ENCODE measurements at places on chromosomes 12 and 14.

DNA sequence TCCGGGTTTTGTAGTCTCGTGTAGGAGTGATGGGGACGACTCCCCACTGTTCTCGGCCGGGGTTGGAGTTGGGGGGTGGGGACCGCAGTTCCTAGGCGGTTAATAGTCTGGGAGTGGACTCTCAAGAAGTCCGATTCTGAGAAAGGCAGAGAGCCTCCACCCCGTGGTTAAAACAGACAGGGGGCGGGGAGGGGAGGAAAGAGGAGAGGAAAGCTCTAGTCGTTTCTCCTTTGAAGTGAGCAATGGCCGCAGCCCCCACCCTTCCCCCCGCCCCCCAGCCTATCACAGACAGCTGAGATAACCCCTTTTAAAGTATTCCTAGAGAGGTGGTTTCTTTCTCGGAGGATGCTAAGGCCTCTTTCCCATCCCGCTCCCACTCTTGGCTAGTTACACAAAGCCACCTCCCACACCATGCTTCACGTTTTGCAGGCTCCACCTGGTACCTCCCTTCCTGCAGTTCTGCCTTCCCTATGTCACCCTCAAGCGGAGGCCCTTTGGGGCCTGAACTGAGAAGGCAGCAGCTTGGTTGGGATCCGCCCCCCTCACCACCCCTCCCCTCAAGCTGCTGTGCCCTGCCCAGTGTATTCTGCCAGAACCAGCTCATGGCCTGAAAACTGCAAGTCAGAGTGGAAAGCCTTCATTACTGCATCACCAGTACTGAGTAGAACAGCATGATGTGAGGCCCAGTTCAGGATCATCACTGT is 853 bp downstream of the USP5 start:
- no peak for DNase-seq

- no peak for DNase-seq
Observed at GRCh38 chr14:88825078-88825458, 617 bp downstream of the TTC8 start.

GRCh38 chr12:20004952-20005351 is 363.4 kb upstream of the PDE3A start:
- no peak for DNase-seq

DNA sequence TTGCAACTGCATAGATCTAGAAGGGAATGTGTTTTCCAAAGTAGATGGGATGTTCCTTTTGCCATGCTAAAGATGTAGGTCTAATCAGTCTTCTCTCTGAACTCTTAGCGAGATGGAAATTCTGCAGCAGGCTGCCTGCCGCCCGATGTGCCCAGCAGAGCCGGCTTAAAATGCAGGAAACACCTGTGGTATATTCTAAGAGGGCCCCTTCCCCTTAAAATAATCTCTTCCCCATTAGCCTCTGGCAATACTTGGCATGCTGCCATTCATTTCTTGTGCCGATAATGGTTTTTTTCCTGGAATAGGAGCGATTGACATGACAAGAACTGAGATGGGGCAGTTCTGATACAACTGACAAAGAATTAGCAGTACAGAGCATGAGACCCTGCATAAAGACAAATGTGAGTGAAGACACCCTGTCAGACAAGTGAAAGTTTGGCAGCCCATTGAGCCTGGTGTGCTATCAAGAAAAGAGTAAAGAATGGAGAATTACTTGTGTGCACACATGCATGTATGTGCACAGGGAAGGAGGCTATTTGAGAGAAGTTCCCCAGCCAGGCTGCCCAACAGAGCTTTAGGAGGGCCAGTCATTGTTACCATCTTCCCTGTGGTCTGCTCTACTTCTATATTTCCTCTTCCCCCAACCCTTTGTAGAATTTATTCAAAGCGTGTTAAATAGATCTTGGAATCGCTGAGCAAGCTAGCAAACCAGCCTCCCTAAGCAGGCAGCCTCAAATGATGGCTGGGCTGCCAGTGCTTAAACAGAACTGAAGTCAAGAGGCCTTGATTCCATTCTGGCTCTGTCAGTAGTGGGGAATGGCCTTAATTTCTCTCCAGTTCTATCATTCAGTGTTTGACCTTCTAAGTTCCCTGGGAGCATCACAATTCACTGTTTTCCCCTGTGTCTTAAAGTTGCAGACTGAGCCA is 29.6 kb upstream of the NTF3 start:
- no peak for DNase-seq

DNA sequence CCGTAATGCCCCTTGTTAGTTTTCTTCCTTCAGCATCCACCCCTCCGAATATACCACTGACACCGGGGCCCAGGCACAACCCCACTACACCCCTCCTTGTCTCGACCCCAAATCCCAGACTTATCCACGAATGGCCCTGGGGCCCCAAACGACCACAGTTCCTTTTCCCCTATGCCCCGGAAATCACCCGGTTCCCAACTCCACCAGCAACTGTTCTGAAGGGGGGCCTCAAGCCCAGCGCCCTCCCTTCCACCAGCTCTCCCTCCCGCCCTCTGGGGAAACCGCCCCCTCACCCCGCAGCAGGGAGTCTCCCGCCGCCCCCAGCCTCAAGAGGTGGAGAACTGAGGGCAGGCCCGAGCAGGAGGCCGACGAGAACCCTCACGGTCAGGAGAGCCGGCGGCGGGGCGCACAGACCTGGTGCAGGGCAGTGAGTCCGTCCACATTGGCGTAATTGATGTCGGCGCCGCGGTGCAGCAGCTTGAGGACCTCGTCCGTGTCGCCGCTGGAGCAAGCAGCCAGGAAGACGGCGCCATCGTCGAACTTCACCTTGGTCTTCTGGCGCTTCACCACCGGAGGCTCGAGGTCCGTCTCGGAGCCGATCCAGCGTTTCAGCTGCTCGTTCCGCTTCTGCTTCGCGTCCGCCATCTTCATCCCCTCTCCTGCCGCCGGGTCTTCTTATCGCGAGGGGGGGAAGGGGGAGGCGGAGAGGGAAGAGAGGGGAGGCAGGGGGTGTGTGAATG is 446 bp downstream of the PPP1R12A start:
- DNase-seq: peak; percentile 28

DNA sequence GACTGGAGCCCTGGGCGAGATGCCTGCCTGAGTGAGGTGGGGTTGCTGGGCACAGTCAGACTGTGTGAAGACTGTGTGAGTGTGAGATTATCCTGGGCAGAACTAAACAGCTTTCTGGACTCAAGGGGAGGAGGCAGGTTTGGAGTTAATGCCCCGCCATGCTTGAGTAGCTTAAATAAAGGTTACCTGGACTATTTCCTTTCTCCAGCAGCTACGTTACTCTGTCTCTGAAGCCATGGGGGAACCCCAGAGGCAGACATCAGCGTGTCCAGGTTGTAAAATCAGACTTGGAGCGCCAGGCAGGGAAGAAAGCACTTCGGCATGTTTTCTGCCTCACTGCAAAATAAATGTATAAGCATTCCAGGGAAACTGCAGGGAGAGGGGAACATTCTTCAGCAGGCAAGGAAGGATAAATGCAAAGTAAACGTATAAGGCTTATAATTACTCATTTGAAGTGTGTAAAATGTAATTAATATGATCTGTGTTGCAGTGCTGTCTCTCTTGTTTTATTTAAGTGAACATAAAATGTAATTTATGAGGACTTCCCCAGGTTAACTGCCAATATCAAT is 129.7 kb downstream of the CHST11 start:
- no peak for DNase-seq

DNA sequence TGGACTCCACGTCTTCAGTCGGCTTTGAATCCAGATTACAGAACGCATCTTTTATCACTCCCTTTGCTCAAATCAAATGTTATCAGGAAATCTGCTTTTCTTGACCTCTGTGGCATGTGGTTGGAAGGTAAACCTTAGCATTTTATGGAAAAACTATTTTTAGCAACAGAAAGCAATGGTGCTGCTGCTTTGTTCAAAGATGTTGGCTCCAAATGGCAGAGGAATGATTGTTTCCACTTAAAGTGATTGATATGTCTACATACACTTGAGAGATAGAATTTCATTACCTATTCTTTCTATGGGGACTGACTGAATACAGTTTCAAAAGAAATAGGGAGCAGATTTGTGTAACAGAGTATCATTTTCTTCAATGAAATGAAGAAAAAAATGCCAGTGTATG is 761.2 kb downstream of the NOVA1 start:
- no peak for DNase-seq

GRCh38 chr14:54739514-54739913 is 163.1 kb downstream of the GCH1 start:
- no peak for DNase-seq

GRCh38 chr14:71324767-71325272 is 417.6 kb downstream of the PCNX1 start:
- peak; percentile 16 for DNase-seq

DNA sequence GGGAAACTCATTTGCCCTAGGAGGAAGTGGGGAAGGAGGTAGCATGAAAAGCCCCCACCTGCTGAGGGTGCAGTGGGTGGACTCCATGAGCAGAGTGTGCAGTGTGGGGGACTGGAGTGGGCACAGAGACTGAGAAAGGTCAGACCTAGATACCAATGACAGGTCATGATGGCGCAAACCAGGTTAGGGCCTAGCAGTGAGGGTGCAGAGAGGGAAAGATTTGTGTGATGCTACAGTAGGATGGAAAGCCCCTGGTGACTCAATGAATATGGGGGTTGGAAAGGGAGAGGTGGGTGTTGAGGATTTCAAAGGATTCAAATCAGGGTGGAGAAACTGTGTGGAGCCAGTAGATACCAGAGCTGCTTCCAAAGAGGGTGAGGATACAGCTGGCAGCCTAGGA is 319.2 kb downstream of the DPF3 start:
- DNase-seq: no peak

GRCh38 chr14:30242744-30243143 is 315.1 kb upstream of the PRKD1 start:
- DNase-seq: no peak

GRCh38 chr12:98244136-98244535 is 271.3 kb upstream of the TMPO start:
- no peak for DNase-seq

DNA sequence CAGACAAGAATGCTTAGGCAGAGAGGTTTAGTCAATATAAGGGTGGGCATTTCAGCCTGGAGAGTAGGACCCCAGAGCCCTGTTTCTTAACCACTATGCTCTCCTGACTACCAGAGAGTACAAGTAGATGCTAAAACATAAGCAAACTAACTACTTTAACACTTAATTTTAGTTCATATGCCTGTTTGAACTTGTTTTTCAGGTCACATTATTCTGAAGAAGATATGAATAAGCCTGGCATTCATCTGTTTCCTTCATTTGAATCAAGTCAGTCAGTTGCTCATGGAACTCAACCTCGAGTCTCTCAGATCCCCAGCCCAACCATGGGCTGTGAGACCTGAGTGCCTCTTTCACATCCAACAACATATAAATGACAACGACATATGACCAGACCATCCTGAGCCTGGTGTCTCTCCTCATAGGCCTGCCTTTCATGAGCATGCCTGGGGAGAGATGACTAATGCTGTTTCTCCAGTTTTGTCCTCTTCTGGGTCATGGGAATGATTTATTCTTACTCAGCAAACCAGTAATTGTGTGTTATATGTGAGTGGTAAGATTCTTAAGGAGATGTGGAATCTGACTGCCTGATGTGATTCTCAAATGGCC is 251.1 kb upstream of the BTG1 start:
- no peak for DNase-seq

GRCh38 chr14:50542941-50543418 is 10.6 kb upstream of the MAP4K5 start:
- no peak for DNase-seq

DNA sequence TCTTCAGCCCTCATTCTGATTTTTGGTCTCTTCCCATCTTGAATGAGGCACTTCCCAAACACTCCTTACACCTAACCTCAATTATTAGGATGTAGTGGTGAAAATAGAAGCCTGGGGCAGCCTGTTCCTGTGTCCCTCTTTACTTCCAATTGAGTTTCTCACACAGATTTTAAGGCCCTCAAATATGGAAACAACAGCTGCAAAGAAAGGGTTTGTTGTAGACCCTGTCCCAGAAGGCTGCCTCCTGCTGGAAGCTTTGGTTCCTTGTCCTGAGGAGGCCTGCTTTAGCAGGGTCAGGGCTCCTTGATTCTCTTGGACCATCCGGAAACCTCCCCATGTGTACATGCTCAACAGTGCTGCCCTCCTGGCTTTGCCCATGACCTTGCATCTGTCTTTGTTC is 101.3 kb downstream of the TGFB3 start:
- no peak for DNase-seq

GRCh38 chr12:19217446-19217845 is 87.9 kb downstream of the PLEKHA5 start:
- no peak for DNase-seq

- DNase-seq: no peak
Observed at GRCh38 chr14:73269729-73270531, 32.6 kb downstream of the PAPLN start.

- no peak for DNase-seq
Observed at GRCh38 chr14:72699852-72700257, 194.0 kb downstream of the DPF3 start.

GRCh38 chr14:97077253-97077653 is 280.1 kb downstream of the VRK1 start:
- DNase-seq: no peak

DNA sequence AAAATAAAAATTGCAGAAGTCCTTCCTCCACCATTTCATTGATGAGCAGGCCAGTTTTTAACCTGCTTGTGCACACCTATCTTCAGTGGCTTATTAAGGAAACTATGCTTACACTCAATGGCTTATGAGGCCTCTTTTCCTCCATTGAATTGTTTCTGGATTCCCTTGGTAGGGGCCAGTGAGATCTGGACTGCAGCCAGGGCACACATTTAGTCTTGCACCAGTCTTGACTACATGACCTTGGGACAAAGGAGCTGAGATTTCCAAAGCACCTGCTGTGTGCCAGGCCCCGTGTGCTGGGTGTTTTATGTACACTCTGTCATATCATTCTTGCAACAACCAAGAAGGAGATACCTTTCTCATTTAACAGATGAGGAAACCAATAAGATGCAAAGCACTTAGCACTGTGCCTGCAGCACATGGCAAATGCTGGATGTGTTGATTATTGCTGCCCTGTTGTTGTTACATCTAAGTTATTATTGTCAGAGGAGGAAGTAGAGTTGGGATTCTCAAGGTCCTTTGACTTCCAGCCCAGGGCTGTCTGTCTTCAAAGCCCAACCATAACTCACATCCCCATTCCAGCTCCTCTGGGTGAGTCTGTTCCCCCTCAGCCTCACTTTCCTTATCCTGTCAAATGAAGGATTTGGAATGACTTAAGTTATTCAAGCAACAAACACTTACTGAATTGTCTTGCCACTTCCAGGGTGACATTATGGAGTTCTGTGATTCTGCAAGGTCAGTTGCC is 31.6 kb upstream of the RIN3 start:
- DNase-seq: no peak
